ENCODE measurements at places on chromosomes 3 and 15.

DNA sequence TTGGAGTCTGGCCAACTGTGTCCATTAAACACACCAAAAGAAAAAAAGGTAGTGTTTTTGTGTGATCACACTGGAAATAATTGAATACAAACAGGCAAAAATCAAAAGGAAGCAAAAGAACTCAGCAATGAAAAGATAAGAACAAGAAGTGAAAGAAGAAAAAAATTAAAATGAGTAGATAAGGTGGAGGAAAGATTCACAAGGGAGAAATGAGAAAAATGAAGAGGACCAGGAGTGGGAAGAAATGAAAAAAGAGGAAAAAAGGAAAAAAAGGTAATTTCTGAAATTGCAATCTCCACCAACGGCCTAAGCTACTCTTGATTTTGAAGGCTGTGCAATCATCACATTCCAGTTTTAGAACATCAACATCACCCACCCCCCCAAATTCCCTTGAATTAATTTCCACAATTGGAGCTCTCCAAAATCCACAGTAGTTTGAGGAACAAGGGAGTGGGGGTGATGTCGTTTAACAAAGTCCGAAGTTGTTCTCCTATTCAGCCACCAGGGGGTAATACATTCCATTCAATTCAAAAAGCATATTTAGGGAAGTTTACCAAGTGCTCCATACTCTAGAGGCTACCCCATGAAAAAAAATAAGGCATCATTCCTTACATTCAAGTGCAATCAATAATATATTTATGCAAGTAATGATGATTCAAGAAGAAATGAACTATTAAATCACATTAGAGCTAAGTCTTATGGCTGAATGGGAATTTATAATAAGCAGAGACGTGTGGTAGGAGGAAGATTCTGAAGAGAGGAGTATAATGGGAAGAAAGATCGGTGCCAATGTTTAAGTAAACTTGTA is 37.4 kb downstream of the ZNF860 start:
- no peak for DNase-seq

DNA sequence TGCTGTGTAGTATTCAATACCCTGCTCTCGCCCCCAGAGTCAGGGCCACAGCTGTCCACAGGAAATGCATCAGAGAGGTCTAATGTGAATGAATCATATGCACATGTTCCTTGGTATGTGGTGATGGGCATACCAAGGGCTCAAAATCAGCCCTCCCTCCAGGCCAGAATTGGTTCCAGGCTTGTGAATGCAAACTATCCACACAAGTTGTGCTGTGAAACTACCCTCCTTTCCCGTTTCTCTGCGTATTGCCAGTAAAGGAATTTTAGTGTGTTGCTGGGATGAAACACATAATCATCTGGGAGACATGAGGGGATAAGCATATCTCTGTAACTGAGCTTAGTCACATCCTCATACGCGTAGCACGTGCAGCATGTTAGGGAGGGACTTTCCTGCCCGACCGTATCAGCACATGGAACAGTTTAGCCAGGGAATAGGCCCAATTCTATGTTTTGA is 9.2 kb upstream of the MME start:
- DNase-seq = no peak

DNA sequence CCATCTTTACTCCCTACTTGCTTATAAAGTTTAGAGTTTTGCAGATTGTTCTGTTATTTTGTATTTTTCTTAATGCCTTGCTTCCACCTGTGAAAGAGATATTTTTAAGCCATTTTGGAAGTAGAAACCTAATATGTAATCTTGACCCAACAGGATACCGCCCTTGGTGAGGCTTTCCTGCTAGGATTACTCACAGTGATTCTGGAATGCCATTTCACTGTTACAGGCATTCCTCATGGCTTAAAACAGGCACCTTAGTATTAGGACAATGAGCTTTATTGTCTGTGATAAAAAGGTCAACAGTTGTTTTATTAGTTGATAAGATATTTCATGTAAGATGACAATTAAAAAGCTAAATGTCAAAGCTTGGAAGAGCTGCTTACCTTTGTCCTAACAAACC is 58.2 kb downstream of the PHLDB2 start:
- no peak for DNase-seq

- no peak for DNase-seq
Measured at GRCh38 chr3:123093696-123094095, 26.9 kb downstream of the PDIA5 start.

DNA sequence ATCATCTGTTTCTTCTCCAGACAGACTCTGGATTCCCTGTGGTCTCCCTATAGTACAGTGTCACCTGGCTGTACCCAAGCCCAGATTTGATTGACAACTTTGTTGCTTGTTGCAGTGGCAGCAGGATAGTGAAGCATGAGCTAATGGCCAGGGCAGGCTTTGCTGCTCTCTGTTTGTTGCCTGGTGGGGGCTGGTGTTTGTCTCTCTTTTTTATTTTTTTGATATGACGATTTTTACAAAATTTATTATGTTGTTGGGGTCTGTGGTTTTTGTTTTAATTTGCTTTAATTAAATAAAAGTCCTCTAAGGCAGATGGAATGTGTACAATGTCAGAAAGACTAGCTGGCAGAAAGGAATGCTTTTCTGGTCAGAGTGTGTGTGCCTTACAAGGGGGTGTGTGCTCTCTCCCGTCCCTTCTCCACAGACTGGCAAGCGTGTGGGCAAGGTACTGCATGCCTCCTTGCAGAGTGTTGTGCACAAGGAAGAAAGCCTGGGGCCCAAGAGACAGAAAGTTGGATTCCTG is 15.2 kb upstream of the CLEC3B start:
- no peak for DNase-seq

Measured in stimulated activated CD4-positive, alpha-beta T cell treated with anti-CD3 and anti-CD28 coated beads, Interleukin-15, amount 100 ng/mL, for 48 hours (primary cell).